ENCODE measurements at places on chromosomes 11 and 22.
A peak's percentile ranks its signal among the peaks of the same experiment; 100 is the strongest.

GRCh38 chr11:127133061-127133460 lies 132.5 kb upstream of the KIRREL3 start:
- DNase-seq = no peak

DNA sequence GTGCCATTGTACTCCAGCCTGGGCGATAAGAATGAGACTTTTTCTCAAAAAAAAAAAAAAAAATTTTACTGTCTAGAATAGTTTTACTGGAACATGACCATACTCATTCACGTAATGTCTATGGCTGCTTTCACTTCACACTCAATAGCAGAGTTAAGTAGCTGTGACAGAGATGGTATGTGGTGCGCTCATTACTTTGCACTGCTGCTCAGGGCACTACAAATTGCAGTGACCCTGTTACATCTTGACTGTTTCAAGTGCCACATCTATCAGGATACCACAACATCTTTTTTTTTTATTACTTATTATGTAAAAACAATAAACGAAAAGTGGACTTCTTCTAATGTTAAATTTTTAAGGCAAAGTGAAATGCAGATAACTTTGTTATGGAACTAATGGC lies 110.3 kb downstream of the ARHGAP20 start:
- DNase-seq = no peak

DNA sequence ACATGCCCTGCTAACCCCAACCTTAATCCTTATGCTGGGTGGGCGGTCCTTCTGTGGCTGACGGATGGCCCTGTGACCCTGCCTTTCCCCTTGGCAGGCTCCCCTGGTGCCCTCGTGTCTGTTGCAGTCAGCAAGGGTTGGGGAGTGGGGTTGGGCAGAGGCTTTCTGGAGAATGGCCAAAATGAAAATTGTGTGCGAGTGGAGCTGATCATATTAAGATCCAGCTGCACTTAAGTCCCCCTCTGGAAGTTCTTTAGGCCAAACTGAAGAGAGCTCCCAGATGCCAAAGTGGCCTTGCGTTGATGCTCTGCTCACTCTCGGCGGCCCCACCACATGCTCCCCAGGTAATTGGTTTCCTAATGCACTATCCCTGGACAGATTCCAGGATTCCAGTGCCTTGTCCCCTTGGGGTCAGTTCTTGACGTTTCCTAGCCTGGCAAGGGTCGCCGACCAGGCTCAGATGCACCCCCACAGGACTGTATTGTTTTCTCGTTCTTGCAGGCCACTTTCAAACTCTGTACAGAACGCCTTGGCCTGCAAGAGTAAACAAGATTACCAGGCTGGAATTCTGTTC lies 16.4 kb upstream of the C11orf96 start:
- DNase-seq = no peak

- peak; percentile 48 for DNase-seq
These were observed 30.4 kb downstream of the COMMD9 start for GRCh38 chr11:36258730-36259360.

DNA sequence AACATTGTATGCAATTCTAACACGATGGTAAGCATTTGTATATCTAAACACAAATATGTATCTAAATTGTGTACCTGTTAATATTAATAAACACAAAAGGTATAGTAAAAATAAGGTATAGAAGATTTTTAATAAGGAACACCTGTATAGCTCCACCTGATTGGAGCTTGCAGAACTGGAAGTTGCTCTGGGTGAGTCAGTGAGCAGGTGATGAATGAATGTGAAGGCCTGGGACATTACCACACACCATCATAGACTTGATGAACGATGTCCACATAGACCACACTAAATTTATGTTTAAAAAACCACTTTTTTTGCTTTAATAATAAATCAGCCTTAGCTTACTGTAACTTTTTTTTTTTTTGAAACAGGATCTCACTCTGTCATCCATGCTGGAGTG lies 97.6 kb upstream of the CLMP start:
- no peak for DNase-seq

DNA sequence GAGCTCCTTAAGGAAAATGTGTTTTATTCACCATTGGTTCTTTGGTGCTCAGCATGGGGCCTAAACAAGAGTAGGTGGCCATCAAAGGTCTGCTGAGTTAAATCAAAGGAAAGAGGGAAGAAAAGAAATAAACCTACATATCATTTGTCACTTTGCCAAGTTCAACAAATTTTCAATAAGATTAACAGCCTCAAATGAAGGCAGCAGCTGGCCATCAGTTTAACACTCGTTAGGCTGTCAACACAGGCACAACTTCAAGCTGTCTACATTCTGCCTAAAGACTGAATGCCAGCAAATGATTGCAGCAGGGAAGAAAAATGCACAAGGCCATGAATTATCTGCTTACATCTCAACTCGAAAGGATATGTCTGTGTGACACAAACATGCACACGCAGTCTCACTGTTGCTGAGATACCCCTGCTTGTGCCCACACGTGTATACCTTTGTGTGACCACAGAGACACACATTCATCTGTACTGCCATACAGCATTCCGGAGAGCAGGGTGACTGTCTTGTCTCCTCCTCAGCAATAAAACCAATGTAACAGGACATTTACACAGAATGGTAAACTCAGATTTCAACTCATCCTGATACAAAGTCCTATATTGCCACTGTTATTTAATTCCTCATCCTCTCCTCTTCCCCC lies 40.1 kb downstream of the TRIM66 start:
- no peak for DNase-seq

DNA sequence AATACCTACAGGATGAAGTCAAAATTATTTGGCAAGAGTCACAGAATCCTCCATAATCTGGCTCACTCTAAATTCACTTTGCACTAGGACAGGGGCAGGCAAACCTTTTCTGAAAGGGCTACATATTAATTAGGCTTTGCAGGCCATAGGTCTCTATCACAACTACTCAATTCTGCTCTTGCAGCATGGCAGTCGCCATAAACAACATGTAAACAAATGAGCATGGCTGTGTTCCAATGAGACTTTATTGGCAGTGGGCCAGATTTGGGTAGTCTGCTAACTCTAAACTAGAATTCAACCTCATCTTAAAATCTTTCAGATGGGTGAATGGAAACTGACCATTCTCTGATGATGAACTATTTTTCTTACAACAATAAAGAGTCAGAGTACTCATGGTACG lies 5.8 kb downstream of the THRSP start:
- no peak for DNase-seq

DNA sequence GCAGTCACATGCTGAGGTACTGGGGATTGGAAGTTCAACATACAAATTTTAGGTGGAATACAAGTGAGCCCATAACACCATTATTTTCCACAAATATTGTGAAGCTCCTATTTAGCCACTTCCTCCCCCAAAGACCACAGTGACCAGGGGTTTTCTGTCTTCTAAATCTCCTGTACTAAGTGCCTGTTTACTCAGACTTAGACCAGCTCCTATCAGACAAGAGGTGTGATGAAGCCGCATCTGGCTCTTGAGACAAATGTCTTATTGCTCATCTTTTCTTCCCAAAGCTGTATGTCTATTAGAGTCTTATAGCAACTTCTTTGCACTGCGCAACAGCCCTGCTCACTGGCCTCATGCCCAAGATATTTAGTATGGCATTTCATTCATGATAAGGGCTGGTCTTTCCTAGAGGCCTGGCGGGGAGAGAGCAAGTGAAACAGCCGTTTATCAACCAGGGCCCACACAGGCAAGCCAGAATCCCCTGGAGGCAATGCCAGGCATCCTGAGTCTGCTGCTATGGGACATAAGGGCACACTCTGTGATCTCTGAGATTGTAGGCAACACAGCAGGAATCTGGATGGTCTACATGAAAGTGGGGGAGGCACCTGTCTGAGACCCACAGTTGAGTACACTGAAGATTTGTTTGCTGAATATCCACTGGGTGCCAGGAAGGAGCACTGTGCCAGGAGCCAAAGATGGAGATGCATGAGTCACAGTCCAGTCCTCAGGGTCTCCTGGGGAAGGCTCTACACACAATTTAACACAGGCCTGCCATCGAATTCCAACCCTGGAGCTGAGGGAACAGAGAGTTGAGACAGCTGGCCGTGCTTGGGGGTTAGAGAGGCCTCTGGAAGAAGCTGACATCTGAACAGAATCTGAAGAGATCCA lies 78.5 kb upstream of the NCAM1 start:
- peak; percentile 69 for DNase-seq

DNA sequence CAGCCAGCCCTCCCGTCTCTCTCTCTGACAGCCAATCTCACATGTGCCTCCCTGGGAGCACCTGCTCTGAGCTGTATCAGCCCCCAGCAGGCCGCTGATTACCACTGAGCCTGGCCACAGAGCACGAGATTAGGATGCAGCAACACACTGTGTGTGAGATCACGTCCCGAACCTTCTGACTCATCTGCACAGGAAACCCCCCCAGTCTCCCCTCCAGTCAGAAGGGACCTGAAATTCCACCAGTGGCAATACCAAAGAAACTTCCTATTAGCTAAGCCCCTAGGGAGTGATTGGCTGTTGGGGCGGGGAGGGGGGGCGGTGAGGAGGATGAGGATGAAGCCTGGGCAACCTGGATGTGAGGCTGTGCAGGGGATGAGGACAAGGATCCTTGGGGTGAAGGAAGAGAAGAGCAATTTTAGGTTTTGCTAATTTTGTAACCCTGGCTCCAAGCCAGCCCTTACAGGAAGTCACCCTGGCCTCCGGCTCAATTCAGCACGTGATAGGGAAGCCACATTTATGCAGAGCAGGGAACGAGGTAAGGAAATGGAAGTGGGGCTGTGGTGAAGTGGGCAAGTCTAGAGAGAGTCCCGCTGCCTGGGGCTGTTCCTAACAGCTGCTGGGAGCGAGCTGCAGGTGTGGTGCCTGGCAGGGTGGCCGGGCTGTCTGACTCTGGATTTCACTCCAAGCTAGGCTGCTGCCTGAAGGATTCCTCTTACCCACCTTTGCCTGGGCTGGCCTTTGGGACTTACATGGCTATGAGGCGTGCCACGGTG lies 1.9 kb downstream of the SLC43A3 start:
- DNase-seq = peak; percentile 82

- no peak for DNase-seq
These were observed 185.8 kb upstream of the C11orf87 start for GRCh38 chr11:109236188-109236587.

DNA sequence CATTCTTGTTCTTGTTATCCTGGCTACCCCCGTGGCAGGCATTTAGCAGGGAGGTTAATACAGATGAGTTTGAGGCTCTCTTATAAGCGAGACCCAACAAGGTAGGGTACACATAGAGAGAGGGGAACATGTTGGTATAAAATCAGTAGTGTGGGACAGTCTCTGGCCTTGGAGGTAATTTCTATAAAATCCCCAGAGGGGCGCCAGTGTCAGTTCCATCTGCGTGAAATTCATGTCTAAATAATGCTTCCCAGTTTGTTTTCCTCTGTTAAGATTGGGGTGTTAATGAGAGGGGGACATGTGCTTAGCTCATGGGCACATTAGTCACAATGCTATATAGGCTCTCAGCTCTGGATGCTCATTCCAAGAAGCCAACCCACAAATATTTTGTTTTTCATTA lies 150.7 kb downstream of the MYO18B start:
- DNase-seq = no peak

Data from right cardiac atrium (tissue), 5 donors.